ENCODE measurements at places on chromosomes 1 and 21. TPM values are rescaled to one million over a fixed set of nuclear protein-coding genes. Genes with fewer than 3 reads are reported as not detected.

Gene LYPD8
- total RNA-seq = not detected

Gene KIF14
- 0.40 TPM for total RNA-seq

Gene SPRR2F
- not detected for total RNA-seq

Gene CFHR1
- total RNA-seq = not detected

Gene FCGR2B
- total RNA-seq = 12.6 TPM

Gene ENAH
- not detected for total RNA-seq

Gene DEGS1
- total RNA-seq = 29.2 TPM

DNA sequence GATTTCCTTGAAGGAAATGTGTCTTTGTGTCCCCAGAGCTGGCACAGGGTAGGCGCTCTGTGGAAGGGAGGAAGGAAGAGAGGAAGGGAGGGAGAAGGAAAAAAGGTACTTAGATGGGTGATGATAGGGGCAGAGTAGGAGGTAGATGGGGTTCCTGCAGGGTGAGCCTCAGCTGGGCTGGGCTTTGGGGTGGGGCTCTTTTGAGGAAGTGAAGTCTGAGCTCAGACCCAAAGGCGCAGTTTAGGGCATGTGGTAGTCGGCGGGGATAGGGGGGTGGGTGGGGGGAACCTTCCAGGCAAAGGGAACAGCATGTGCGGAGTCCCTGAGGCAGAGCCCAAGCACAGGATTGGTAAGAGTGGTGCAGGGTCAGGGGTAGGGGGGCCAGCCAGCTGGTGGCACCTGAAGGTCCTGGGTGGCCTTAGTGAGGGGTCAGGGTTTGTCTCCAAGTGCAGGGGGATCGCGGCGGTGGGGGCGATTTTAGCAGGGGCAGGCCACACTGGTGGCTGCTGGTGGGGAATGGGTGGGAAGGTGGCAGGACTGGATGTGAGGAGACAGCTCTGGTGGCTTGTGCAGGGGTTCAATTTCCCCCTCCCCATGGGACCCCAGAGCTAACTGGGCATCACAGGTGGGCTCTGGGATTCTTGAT, 8.4 kb upstream of the HTR6 start:
- no peak for DNase-seq

- DNase-seq = peak; percentile 14
Observed at GRCh38 chr21:33025106-33025488, 638 bp upstream of the OLIG2 start.

- DNase-seq = no peak
Observed at GRCh38 chr1:90068611-90069280, 73.8 kb downstream of the ZNF326 start.

DNA sequence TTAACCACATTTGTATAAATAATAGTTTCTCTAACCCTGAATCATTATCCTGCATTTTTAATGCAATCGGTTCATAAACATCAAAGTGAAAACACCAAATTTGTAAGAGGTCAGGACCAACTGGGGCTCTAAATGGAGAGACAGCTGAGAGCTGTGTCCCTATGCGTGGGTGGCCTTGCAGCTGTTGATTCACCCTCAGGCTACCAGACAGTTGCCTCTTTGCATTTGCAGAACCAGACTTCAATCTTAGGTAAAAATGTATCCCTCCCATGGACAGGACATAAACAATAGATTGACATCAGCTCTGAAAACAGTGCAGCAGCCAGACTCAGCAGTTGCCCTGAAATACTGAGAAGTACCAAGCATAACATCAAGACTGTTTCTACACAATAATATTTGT, 8.8 kb upstream of the TGFB2 start:
- DNase-seq = no peak

- no peak for DNase-seq
Observed at GRCh38 chr1:225843426-225843795, 33.5 kb downstream of the EPHX1 start.

DNA sequence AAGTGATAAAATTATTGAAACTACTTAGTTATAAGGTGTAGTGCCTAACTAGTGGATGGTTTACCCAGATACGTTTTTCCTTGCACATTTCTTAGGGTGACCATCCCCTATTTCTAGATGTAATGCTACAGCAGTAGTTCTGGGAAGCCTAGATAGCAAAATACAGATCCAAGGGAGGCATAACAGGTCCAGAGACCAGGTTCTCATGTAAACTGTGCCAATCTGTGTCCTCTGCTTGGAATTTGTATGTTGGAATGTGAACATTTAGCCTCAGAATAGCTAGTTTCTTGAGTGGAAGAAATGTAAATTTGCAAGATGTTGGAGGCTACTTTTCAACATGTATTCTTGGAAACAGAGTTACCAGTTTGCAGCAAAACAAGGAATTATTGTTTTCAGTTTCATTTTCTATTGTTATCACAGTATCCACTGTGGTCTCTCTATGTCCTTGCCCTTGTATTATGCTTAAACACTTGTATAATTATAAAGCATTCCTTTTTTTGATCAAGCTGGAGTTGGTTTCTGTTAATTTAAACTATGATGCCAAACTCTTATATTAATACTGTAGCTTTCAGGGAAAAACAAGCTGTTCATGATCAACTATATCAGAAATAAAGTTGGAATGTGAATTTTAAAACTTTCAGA, 102.0 kb upstream of the BRINP3 start:
- DNase-seq = no peak

GRCh38 chr1:236100799-236101198, 35.9 kb upstream of the NID1 start:
- DNase-seq = no peak

DNA sequence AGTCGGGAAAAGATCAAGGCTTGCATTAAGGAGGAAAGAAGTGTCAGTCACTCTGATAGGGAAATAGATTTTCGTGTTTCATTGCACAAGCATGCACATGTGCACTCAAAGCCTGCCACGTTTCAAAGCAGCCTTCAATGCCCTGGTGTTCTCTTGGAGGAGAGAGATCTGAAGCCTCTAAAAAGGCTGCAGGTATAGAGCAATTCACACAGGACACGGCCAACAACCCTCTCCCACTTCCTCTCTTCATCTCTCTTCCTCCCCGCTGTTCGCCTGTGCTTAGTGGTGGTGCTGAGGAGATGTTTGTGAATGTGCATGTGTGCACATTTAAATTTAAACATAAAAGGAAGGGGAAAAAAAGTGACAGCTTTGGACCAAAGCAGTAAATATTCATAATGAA, 117.7 kb downstream of the NUF2 start:
- no peak for DNase-seq

All from natural killer cell (primary cell).